ENCODE measurements at places on chromosomes 16 and 17.

DNA sequence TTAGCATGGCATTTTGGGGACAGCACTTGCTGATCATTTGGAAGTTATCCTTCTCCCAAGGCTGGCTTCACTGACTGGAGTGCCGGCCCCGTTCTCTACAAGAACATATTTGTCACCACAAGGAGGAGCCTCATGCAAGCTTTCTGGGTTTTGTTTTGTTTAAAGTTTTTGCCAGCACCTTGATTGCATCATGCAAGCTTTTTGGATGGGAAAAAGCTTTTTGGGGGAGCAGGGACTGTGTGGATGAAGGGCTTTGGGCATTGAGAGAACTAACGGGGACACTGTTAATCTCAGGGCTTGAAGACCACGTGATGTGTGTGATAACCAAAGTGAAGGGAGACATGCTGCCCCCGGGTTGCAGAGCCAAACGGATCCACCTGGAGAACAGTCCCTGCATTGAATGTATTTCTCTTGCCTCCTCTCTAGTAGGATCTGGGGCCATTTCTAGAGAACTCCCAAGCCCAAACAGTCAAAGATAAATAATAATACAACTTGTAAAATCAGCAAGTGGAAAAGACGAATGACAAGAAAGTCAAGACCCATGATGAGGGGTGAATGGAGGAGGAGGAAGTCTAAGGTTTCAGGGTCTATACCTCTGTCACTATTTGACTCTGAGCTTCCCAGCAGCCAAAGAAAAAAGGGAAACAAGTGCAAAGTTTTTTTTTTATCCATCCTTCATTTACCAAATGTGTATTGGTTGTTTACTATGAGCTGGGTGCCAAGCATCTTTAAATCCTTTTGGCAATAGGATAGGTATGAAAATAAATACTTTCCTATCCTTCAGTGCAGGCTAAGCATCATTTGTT lies 17.2 kb downstream of the TMEM114 start:
- no peak for DNase-seq

- no peak for DNase-seq
Observed at GRCh38 chr17:7613769-7614424, 800 bp downstream of the FXR2 start.

DNA sequence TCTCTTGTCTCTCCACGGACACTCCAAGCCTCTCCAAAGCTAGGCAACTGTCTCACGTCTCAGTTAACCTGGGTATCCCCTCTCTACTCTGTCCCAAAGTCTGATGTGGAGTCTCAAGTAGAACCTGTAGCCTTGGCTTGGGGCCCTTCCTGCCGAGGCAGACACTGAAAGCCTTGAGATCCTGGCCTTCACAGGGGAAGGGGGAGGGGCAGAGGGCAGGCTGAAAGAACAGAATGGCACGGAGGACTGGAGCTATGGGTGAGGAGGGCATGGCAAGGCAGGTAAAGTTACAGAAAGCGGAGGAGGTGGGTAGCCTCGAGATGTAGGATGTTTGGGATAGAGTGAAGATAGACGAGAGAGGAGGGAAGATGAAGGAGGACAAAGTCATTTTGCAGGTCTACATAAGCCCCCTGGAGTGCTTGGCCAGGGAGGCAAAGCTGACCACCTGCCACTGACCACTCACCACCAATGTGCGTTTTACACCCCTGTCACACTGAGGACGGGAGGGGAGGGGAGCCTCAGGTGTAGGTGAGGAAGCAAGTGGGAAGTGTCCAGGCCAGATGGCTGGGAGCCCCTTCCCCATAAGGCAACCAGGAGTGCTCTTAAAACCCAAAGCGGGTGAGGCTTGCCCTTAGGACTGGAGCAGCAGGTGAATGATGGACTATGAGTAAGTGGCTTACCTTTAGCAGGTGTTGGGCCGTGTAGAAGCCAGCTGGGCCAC lies 1.3 kb downstream of the FDXR start:
- no peak for DNase-seq

- no peak for DNase-seq
Observed at GRCh38 chr17:39737760-39738567, at the start of gene GRB7. Gene GRB7, plus strand, starts transcription at chr17:39737938. Its CDS starts 4,364 bp downstream, at chr17:39742302.

- DNase-seq = no peak
Observed at GRCh38 chr16:8137606-8138005, 452.7 kb downstream of the TMEM114 start.

Data from stimulated activated CD4-positive, alpha-beta T cell treated with anti-CD3 and anti-CD28 coated beads, Interleukin-1b, Interleukin-23, amount 100 ng/mL, for 24 hours (primary cell).